ENCODE measurements at places on chromosomes 12 and 14. TPM values are rescaled to one million over a fixed set of nuclear protein-coding genes. Genes with fewer than 3 reads are reported as not detected.

The DPPA3 gene
- total RNA-seq = 1.8 TPM

DNA sequence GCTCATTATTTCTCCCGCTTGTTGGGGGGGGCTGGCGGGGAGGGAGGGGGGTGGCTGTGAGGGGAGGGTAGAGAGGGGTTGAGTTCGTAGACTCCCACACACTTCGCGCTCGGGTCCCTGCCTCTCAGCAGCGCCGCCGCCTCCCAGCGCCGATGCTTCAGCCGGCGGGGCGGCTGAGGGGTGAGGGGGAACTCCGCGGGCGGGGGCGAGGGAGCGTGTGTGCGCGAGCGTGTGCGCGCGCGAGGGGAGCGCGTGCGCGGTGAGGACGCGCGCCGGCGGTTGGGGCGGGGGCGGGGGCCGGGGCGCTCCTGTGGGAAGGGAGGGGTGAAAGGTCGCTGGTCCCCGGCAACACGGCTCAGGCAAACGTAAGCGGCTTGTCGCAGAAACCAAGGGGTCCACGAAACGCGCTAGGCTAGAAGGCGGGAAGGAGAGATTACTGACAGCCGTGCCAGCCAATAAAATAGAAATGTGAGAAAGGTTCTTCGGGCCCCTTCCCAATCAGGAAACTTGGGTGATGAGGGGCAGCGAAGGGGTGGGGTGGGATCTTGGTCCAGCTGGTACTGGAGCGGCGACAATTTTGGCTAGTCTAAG is 343 bp upstream of the NOVA1 start:
- peak overlapping the region; percentile 44 for H3K4me3 ChIP-seq
- no peaks in the 10 kb centered on the region for H3K27me3 ChIP-seq
- no peaks in the 10 kb centered on the region for H3K36me3 ChIP-seq
- peak overlapping the region; percentile 82 for H3K27ac ChIP-seq
- no peaks in the 10 kb centered on the region for H3K4me1 ChIP-seq

DNA sequence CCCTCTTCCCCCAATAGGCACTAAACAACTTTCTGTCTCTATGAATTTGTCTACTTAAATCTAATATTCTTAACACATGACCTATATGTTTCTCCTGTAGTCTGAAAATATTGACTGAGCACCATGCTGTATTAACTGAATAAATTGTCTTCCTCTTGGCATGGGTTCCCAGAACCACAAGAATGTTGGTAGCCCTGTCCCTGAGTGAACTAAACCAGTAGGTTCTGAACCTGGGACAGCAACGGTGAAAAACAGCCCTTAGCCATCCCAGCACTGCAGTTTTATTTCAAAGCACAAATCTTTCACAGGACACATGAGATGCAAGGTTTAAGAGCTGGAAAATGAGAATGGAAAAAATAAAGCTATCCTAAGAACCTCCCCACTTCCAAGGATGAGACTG is 20.4 kb upstream of the HSP90B1 start:
- no peaks in the 10 kb centered on the region for H3K36me3 ChIP-seq
- H3K27me3 ChIP-seq = no peaks in the 10 kb centered on the region
- H3K4me1 ChIP-seq = no peaks in the 10 kb centered on the region
- peak; percentile 30 for DNase-seq
- no peak overlapping the region for H3K27ac ChIP-seq
- H3K4me3 ChIP-seq = no peak overlapping the region

The ZDHHC22 gene
- total RNA-seq = not detected

GRCh38 chr14:74571901-74572725 is 39.9 kb downstream of the LTBP2 start:
- H3K36me3 ChIP-seq = no peaks in the 10 kb centered on the region
- no peak for DNase-seq
- H3K4me1 ChIP-seq = no peaks in the 10 kb centered on the region
- H3K27me3 ChIP-seq = no peaks in the 10 kb centered on the region

- DNase-seq = no peak
- H3K27ac ChIP-seq = no peak overlapping the region
- H3K27me3 ChIP-seq = no peaks in the 10 kb centered on the region
Observed at GRCh38 chr12:68250454-68250853, 3.0 kb downstream of the IL22 start.

The APOF gene
- total RNA-seq = 1.1 TPM

DNA sequence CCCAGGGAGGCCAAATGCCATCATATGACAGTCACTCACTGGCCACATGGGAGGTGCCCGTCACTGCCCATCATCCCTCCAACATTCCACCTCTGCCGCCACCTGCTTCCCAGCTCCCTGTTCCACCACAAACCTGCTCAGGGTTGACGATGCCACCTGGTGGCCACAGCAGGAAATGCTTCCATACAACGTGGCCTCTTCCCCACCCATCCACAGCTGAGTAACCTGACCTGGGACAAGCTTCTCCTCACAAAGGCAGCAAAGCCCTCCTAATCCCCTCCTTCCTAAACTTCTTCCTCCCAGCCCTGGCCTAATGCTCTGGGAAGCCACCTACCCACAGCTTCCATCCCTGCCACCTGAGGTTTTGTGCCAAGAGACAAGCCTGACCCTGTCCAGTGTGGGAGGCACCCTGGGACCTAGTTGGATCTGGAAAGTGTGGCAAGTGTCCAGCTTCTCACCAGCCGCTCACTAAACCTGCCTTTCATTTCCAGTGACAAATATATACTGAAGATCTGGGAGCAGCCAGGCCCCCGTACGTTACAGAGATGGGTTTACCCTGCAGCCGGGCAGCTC is 4.3 kb downstream of the DEGS2 start:
- no peak overlapping the region for H3K4me3 ChIP-seq
- no peaks in the 10 kb centered on the region for H3K36me3 ChIP-seq
- H3K27me3 ChIP-seq = peaks cover 2% of the 10 kb centered on the region
- peak overlapping the region; percentile 40 for H3K27ac ChIP-seq
- H3K4me1 ChIP-seq = peaks cover 26% of the 10 kb centered on the region
- DNase-seq = peak; percentile 74
